Urothelium cell line (cell line): ENCODE measurements at places on chromosomes 4 and X.

DNA sequence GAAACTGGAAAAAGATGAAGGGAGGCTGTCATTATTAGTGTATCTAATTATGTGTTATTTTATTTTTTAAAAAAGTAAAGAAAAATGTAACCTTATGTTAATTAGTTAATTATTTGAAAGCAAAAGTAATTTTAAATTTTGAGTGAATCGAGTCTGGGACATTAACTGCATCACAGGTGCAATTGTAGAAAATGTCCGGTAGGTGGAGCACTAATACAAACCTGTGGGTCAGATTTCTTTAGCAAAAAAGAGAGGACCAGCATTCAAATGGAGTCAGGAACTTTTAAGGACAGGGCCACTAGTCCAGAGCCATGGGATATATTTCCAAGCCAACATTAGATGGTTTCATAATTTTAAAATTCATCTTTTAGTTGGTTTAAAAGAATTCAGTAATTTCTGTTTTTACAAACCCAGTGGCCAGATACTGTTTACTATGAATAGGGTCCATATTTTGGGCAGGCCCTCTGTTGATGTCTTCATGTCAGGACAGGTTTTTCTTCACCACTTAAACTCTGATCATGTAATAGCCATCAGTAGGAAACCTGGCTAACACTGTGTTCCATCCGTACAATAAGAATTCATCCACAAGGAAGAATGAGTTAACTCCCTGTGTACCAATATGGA is 27.2 kb downstream of the BST1 start:
- DNase-seq = peak; percentile 42

DNA sequence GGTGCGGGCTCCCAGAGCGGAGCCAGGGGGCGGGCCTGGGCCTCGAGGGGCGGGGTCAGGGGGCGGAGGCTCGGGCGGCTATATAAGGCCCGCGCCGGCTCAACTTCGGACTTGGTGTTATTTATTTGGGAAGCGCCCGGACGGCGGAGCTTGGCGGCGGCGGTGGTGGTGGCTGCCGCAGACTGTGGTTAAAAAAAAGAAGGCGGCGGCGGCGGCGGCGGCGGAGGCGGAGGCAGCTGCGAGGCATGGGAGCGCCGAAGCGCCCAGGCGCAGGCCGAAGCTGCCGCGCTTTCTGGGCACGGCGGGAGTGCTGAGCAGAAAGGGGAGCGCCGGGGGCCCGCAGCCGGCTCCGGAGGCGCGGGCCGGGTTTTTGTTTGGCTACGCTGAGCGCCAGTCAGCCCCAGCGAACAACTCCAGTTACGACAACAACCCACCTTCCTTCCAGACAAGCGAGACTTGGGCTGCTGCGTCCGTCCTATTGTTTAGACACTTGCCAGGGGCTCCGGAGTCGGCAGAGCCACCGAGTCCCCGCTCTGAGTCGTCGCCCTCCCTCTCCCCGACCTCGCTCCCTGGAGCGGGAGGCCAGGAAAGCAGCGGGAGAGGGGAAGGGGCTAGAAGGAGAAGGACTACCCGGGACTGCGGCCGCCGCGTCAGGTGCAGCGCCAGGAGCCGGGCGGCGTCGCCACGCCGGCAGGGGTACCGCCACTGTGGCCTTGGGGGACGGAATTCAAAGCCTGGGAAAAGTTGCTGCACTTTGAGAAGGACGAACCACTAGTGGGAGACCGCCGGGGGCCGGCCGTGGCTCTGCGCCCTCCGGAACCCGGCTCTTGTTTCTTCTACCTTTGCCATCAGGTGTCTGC is at the start of gene SLIT2:
Gene SLIT2 (plus strand): TSS at position 110 of the 860 bp plus-strand sequence. CDS start 1,911 bp downstream, outside the sequence.
- peak; percentile 88 for DNase-seq

- no peak for DNase-seq
Measured at GRCh38 chr4:7518871-7519637, 84.3 kb upstream of the PSAPL1 start.

- no peak for DNase-seq
Measured at GRCh38 chr4:187417721-187418120, 577.9 kb upstream of the ZFP42 start.

- no peak for DNase-seq
Measured at GRCh38 chrX:71053217-71053621, 14.9 kb downstream of the SNX12 start.

- DNase-seq = no peak
Measured at GRCh38 chr4:7634661-7635251, 200.0 kb upstream of the PSAPL1 start.

GRCh38 chr4:87716371-87717265 is 66.5 kb downstream of the DMP1 start:
- DNase-seq = no peak

- no peak for DNase-seq
Measured at GRCh38 chr4:86569103-86569870, 24.8 kb upstream of the PTPN13 start.

GRCh38 chr4:174118171-174118570 is 165.3 kb downstream of the FBXO8 start:
- no peak for DNase-seq

DNA sequence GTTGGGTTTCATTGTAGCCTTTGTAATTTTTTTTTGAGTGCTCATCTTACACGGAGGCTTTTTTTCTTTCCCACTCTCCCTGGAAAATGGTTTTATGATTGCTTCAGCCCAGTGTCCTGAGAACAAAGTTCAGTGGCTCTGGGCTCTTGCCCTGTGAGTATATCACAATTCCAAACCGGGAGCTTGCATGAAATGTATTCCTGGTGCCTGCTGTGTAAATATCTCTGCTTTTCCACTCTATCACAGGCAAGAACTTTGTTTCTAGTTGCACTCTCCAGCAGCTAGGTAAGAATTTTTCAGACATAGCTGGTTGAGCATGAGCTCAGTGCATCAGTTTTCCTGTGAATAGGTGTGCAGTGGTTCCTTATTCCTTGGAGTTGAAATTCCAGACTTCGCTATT is 60.8 kb downstream of the SUPT20HL2 start:
- DNase-seq = no peak

DNA sequence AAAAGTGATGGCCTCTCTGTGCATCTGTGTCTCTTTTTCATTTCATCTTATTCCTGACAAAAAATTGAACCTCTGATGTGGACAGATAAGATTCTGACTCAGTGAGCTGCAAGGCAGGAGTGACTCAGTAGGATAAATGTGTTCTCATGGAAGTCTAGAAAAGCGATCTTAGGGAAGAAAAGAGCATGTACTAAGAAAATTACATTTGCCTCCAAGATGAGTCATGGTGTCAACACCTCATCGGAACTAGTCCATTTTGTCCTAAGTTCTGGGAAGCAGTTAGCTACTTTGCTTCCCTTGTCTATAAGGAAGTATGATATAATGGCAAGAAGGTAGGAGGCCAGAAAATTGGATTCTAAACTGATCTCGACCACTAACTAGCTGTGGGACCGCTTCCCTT is 83.5 kb upstream of the AFF2 start:
- no peak for DNase-seq

DNA sequence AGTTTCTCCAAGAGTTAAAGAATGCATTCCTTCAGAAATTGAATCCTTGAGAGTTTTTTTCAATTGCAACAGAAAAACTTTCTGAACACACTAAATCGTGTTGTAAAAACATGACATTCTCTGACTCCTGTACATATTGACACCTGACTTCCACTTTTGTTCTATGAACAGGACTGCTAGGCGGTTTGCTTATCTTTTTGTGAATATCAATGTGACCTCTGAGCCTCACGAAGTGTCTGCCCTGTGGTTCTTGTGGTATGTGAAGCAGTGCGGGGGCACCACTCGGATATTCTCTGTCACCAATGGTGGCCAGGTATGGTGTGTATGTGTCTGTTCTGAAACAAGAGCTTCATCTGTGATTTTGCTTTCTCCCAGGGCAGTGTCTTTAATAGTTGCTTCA is 71.9 kb downstream of the MAOA start:
- no peak for DNase-seq

- no peak for DNase-seq
Measured at GRCh38 chr4:137129845-137130244, 402.4 kb downstream of the PCDH18 start.

GRCh38 chr4:8192748-8193738 is 6.0 kb upstream of the SH3TC1 start:
- DNase-seq = no peak

DNA sequence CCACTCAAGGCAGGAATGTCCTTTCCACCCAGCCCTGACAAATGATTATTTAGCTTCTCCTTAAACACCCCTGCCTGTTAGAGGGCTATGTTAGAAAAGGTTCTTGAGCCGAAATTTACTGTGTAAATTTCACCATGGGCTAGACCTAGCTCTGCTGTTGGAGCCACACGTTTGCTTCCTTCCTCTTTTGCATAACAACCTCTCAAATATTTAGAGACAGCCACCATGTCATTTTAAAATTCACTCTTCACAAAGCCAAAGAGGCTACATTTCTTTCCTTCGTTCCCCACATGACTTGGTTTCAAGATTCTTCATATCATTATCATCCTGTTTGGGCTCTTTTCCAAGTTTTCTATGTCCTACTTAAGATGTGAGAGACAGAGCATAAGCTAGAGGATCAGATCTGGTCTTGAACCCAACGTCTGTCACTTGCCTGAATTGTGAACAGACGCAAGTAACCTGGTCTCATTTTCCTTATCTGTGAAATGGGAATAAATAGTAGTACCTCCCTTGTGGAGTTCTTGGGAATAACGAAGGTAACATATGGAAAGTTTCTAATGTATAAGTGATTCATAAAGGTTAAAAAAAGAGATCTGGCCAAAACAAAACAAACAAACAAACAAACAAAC is 6.7 kb downstream of the DOCK11 start:
- DNase-seq = no peak

- DNase-seq = no peak
Measured at GRCh38 chr4:6008766-6009385, 9.4 kb downstream of the C4orf50 start.

DNA sequence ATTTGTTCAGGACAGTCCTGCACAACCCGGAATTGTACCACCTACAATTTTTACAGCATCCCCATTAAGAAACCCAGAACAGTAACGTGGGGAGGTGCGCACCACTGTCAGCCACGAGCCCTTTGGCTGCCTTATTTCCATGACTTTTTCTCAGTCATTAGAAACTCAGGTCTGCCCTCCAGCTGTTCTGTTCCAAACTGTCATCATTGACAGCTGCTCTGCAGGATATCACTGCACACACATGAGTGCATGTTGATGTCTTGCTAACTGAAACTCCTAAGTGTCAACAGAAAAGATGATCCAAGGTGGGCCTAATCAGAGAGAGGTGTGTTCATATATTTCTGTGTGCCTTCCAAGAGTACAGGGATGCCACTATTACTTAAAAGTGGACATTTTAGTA is 123.4 kb downstream of the PARM1 start:
- no peak for DNase-seq

DNA sequence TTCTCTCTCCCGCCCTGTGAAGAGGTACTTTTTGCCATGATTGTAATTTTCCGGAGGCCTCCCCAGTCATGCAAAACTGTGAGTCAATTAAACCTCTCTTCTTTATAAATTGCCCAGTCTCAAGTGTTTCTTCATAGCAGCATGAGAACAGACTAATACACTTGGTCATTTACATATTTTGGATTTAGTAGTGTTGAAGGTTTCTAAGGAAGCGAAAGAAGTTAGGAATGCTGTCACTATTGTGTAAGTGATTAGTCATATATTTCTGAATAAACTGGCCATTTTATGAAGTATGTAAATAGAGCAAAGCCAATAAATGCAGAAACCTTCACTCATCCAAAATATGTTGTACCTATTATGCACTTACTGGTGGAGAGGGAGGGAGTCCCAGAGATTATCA is 34.4 kb upstream of the GK2 start:
- DNase-seq = no peak

- DNase-seq = no peak
Measured at GRCh38 chr4:101400096-101400495, 52.8 kb upstream of the PPP3CA start.

- peak; percentile 27 for DNase-seq
Measured at GRCh38 chr4:42519803-42520417, 122.6 kb downstream of the SHISA3 start.

GRCh38 chr4:176833400-176834175 is 40.9 kb upstream of the VEGFC start:
- DNase-seq = no peak

DNA sequence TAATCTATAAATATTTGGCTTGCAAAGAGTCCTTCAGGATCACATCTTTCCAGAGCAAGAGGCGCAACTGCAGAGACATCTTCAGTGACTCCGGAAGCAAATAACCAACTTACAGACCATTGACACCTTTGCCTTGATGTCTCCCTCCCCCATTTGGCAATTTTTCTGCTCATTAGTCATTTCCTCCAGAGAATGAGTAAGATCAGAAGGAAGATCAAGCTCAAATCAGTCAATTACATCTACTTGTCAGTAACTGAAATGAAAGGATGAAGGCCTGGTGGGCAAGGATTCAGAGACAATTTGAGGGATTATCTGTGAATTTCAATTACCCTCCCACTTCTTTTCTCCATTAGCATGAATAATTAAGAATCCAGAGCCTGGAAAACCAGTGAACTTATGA is 665.6 kb upstream of the CPEB2 start:
- peak; percentile 4 for DNase-seq

DNA sequence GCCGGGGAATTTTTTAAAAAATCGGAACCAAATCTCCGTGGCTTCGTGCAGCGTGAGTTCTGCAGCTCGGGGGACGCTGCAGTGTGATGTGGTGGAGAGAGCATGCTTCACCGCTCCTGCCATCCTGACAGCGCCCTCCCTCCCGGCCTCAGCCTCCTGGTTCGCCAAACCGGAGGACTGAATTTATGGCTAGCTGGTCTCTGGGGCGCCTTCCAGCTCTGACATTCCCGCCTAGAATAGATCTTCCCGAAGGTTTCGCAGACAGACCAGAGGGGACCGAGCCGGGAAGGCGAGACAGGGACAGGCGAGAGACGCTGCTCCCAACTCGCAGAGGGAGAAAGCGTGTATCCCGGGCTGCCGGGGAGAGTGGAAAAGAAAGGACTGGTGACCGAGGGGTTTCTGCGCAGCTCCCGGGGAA is 25.9 kb downstream of the HOPX start:
- no peak for DNase-seq

DNA sequence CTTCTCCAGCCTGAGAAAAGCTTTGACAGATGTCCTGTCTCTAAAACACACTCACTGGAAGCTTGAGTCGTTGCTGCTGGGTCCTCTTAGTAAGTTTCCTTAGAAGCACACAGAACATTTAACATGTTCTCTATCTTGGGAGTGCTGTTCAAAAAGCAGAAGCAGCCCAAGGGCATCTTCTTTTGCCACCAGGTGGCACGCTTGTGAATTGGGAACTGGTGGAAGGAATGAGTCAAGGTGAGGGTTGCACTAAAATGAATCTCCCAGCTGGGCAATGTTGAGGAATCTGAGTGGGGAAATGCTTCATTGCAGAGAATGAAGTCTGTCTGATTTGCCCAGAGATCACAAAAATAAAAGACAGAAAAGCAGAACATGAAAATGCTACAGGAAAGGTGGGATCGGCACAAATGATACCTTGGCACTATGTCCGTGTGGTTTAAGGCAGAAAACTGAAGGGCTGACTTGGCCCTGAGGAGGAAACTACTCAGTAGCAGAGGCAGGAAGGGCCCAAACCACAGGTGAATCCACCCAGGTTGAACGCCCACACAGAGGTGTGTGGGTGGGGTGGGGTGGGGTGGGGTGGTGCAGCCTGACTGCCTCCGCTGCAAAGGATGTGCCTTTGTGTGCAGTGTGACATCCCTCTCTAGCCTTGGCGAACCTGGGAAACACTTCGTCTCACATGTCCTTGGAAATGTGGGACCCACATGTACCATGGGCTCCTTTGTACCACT is 26.0 kb downstream of the KIT start:
- peak; percentile 59 for DNase-seq
